ENCODE measurements at places on chromosomes 1 and 21. TPM values are rescaled to one million over a fixed set of nuclear protein-coding genes. Genes with fewer than 3 reads are reported as not detected.
A peak's percentile ranks its signal among the peaks of the same experiment; 100 is the strongest.

TAGLN2 gene
- 491 TPM for total RNA-seq

GBP4 gene
- 22.2 TPM for total RNA-seq

DDX59 gene
- total RNA-seq, result 30.1 TPM

LAPTM5 gene
- 3.4 TPM for total RNA-seq

DNA sequence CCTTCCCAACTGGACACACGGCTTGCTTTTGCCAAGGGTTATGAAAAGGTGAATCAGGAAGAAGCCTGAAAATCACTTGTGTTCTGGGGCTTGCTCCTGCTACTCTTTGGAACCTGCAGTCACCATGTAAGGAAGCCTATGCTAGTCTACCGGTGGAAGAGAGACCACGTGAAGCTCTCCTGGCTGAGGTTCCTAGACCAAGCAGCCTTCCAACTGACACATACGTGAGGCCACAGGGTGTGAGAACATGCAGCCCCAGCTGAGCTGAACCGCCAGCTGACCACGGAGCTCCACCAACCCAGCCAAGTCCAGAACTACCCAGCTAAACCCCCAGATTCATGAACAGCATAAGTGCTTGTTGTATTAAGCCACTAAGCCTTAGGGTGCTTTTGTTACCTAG lies 72.8 kb upstream of the KRTAP19-8 start:
- no peak for DNase-seq

GRCh38 chr1:90579212-90579802 lies 137.8 kb downstream of the BARHL2 start:
- DNase-seq, result peak; percentile 41

- DNase-seq, result no peak
Measured at GRCh38 chr1:22914633-22915217, 57.9 kb downstream of the LACTBL1 start.
